Astrocyte of the hippocampus (primary cell): ENCODE measurements at places on chromosomes 13 and 19.
A peak's percentile ranks its signal among the peaks of the same experiment; 100 is the strongest.

- DNase-seq: no peak
Observed at GRCh38 chr13:75308222-75308621, 173.7 kb downstream of the TBC1D4 start.

DNA sequence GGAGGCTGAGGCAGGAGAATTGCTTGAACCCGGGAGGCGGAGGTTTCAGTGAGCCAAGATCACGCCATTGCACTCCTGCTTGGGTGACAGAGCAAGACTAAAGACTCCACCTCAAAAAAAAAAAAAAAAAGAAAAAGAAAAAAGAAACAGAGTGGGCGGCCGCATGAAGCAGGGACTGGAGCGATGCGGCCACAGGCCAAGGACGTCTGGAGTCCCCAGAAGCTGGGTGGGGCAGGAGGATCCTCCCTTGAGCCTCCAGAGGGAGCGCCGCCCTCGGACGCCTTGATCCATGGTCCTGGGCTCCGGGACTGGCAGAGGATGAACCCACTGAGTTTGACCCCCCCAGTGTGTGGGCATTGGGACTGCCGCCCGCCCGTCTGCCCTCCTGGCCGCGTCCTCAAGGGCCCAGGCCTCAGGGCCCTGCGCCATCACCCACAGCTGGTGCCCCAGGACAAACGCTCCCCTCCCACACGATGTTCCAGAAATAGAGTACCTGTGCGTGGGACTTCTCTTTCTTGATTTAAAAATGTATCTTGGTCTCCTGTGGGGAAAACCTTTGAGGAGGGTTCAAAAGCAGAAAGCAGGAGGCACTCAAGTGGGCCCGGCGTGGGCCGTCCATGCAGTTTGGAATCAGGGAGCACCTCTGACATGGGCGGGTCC, 15.5 kb downstream of the BTBD2 start:
- DNase-seq: no peak

DNA sequence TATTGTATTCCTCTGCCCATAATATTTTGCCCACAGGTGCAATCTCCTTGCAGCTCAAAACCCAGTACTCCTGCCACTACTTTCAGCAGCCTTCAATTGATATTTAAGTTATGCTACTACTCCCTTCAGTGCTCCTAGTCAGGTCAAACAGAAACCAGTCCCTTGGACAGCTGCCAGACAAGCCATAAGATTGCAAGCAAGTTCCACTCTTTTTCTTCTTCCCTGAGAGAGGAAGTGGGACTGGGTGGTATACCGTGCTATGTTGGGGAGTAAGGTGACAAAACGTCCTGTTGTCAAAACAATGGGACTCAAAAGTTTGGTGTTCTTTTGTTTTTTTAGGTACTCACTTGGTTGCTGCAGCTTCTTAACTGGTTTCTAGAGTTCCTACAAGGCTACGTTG, 63.1 kb upstream of the FRY start:
- no peak for DNase-seq

- no peak for DNase-seq
Observed at GRCh38 chr13:20101467-20102316, 59.2 kb downstream of the GJA3 start.

DNA sequence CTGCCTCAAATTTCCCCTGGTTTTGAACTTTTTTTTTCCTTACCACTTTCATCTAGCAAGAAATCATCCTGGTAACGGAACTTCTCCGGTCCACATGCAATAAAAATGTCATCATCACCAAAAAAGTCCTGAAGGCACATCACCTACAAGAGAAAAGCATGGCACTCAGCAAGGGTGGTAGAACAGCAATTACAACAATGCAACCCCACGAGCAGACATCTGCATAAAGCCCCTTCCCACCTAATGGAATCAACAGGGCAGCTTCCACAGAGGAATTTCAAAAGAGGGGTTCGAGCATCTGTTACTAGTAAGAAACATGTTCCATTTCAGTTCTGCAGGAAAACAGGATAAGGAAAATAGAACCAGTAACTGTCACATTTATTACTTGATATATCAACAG, 183.9 kb downstream of the DCLK1 start:
- no peak for DNase-seq

- peak; percentile 91 for DNase-seq
Observed at GRCh38 chr13:24207841-24208667, 47.5 kb downstream of the SPATA13 start.

DNA sequence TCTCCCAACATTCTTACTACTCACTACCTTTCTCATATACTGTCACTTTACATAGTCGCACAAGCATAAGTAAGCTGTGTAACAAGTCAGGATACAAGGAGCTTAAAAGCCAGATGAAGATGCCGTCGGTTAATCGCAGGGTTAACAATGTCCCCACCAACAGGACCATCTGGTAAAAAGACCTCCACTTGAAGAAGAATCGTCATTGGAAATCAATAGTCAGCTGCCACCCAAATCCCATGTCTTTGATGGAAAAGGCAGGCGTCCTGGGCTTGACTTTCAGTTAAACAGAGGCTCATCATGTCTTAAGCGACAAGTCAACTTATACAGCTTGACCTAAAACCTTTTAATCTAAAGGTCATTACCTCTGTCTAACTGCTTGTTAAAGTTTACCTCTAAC, 27.2 kb downstream of the DOCK9 start:
- no peak for DNase-seq

DNA sequence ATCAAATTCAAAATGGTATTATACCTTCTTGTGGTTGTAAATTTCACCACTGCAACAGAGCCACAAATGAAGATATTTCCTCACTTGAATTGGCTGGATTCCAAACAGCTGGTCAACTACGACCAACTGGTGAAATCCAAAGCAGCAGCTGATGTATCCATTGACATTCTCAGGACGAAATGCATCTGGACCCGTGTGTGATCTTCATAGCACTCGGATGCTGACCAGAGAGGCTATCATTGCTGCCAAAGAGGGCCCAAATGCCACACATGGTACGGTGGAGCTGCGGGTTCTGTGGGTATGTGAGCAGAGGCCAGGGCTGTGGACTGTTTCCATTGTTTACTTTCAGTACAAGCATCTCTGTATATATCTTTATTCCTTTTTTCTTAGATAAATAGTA, 25.6 kb upstream of the PCCA start:
- no peak for DNase-seq

DNA sequence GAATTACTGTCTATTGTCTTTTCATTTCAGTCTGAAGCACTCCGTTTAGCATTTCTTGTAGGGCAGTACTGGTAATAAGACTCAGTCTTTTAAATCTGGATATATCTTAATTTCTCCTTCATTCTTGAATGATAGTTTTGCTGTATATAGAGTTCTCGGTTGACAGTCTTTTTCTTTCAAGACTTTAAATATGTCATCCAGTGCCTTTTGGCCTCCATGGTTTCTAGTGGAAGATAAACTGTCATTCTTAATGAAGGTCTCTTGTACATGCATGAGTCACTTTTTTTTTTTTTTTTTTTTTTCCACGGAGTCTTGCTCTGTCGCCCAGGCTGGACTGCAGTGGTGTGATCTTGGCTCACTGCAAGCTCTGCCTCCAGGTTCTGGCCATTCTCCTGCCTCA, 27.2 kb upstream of the ZDHHC20 start:
- no peak for DNase-seq

DNA sequence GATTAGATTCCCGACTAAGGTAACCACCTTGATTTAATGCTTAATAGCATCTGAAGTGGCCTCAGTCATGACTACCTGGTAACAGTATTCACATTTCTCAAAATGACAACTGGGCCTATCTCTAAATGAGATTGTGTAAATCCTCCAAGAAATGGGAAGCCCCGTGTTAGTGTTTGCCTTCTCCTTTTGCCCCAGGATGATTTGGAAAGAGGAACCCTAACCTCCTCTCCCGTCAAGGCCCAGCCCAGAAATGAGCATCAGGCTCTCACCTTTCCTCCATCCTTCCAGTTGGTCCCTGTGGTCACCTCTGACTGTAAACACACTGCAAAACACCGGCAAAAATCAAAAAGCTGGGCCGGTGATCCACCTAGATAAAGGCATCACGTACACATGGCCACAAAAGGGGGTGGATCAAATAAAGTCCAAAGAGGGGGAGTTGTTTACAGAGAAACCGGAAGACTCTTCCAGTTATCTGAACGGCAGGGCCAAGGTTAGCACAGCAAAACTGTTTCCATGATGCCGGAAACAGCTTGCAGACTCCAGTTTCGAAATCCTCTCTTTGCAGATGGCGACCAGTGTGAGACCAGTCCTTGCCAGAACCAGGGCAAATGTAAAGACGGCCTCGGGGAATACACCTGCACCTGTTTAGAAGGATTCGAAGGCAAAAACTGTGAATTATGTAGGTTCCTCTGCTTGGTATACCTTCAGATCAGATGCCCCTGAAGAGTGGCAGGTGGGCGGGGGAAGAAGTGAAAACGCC, 16.4 kb downstream of the F10 start:
- DNase-seq: no peak

- no peak for DNase-seq
Observed at GRCh38 chr13:82822935-82823334, 1059.3 kb downstream of the SLITRK1 start.

- no peak for DNase-seq
Observed at GRCh38 chr19:11154683-11155047, 917 bp downstream of the SPC24 start.

GRCh38 chr13:77637588-77637987, 59.9 kb upstream of the SLAIN1 start:
- no peak for DNase-seq

DNA sequence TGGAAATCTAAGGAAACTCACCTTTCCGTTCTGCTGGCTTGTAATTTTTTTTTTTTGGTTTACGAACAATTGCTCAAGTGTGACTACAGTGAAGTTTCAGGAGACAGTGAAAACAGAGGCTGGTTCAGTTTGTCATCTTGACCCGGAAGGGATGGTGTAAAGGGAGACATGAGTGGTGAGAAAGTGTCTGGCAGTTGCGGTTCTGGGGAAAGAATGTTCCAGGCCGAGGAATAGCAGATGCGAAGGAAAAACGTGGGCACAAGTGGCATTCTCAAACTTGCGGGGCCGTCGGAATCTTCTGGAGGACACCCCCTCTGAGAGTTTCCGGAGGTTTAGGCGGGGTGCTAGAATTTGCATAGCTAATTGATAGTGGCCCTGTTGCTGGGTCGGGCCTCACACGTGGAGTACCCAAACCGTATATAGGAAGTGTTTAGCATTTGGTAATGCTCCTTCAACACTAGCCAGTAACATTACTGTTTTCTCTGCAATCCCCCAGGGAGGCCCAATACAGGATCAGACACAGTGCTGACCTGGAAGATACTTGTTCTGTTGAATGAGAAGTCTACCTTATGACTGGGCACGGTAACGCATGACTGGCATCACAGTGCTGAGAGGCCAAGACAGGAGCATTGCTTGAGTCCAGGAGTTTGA, 2.8 kb upstream of the TNFSF9 start:
- DNase-seq: no peak

- DNase-seq: peak; percentile 72
Observed at GRCh38 chr19:45768655-45768983, 433 bp downstream of the SIX5 start.

DNA sequence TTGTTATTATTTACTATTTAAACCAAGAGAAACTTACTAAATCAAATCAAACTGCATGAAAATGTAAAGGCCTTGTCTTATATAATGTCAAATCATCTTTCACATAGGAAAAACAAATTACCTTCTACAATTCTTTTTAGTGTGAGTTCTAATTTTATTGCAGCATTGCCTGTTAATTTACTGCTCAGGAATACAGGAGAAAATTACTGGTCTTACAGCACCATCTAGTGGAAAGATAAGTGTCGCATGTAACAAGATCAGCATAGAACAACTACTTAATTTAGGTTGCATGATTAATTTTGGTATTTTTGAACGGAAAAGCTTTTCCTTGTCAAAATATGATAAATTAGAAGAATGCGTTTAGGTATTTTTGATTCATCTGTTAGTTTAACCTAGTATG, 502.7 kb downstream of the UQCRFS1 start:
- peak; percentile 81 for DNase-seq

DNA sequence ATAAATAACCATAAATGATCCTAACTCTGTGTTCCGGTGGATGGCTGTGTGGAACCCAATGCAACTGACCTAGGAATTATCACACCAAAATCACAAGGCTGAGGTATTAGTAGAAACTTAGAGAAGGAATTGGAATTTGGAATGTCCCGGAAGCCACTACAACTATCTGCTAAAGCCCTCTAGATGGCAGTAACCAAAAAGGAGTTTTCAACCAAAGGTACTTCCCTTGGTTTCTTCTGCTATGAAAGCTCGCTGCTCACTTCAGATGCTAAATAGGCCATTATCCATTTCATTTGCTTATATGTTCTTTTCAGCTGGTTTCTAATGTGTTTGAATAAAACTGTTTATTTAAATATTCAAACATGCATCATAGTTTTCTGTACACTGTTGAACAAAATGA, 1589.1 kb upstream of the SPRY2 start:
- DNase-seq: peak; percentile 34

DNA sequence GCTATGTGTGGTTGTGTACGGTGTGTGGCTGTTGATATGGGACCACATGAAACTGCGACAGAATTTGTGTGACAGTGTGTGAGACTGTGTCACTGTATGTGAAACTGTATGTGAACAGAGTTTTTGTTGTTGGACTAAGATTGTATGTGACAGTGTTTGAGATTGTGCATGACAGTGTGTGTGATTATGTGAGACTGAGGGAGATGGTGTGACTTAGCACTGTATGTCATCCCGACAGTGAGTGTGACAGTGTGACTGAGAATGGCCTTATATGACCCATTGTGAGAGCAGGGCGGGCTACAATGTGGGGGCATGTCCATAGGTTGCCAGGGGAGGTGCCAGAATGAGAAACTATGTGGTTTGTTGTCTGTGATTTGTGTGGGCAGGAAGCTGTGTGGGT, 930 bp downstream of the ZNF583 start:
- no peak for DNase-seq

- no peak for DNase-seq
Observed at GRCh38 chr19:50266896-50267295, 62.3 kb downstream of the KCNC3 start.

- DNase-seq: peak; percentile 35
Observed at GRCh38 chr13:22828081-22828480, 352.7 kb upstream of the SGCG start.

GRCh38 chr13:20616059-20616797, 49.3 kb downstream of the IFT88 start:
- DNase-seq: peak; percentile 69

GRCh38 chr19:6737873-6738786, 750 bp upstream of the GPR108 start:
- DNase-seq: peak; percentile 88

DNA sequence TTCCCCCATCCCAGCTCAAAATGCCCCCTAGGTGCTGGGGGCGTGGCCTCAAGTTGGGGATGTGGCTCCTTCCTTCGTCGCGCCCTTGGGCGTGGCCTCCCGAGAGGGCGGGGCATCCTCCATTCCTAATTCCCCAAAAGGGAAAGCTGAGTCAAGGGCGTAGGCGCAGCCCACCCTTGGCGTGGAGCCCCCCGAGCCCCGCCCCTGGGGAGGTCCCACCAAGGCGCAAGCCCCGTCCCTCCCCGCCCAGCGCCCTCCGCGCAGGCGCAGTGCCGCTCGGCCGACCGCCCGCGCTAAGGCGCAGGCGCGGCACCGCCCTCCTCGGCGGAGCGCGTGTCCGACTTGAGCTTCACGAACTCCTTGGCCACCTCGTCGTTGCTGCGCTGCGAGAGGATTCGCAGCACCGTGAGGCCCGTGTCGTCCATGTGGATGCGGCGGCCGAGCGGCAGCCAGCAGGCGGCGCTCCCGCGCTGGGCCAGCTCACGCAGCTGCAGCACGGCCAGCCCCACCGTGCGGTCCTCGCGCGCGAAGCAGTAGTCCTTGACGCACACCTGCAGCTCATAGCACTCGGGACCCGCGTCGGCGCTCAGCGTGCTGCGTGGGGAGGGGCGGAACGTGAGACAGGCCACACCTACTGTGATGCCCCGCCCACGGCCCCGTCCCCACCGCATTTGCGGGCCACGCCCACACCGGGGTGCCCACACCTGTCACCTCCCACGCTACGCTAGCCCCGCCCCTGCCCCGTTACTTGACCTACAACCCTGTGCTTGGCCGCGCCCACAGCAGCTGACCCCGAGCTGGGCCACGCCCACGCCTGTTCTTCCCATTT, 50.5 kb downstream of the COLGALT1 start:
- peak; percentile 89 for DNase-seq
